ENCODE measurements at places on chromosomes 11 and 22. TPM values are rescaled to one million over a fixed set of nuclear protein-coding genes. Genes with fewer than 3 reads are reported as not detected.

PGA3 gene
- not detected for total RNA-seq

C22orf15 gene
- total RNA-seq: not detected

SMIM35 gene
- 0.08 TPM for total RNA-seq

UPK3A gene
- total RNA-seq: not detected

KRTAP5-1 gene
- not detected for total RNA-seq

SLC17A6 gene
- not detected for total RNA-seq

CCDC88B gene
- total RNA-seq: 4.0 TPM

GNAZ gene
- 0.33 TPM for total RNA-seq

TRIM49 gene
- total RNA-seq: not detected

MUC5AC gene
- 0.03 TPM for total RNA-seq

OR6A2 gene
- total RNA-seq: not detected

CRYAB gene
- 4.8 TPM for total RNA-seq

MB gene
- total RNA-seq: 0.48 TPM

CCDC188 gene
- total RNA-seq: not detected

PLAAT5 gene
- not detected for total RNA-seq

IGSF22 gene
- 0.13 TPM for total RNA-seq

LRRC4C gene
- total RNA-seq: 0.23 TPM

APIP gene
- total RNA-seq: 8.0 TPM

GPHA2 gene
- total RNA-seq: 0.25 TPM

CECR2 gene
- 12.0 TPM for total RNA-seq

LRRC55 gene
- 0.13 TPM for total RNA-seq

F2 gene
- total RNA-seq: 1,408 TPM

PARVG gene
- 3.9 TPM for total RNA-seq

SLC6A5 gene
- total RNA-seq: not detected

SAA4 gene
- total RNA-seq: 738 TPM

TSPAN18 gene
- 4.2 TPM for total RNA-seq

FREY1 gene
- 0.68 TPM for total RNA-seq

ANGPTL5 gene
- total RNA-seq: not detected

OR8A1 gene
- total RNA-seq: not detected

NEFH gene
- total RNA-seq: 0.15 TPM

All from left lobe of liver (tissue), 2 donors.